ENCODE measurements at places on chromosomes 12 and 14. TPM values are rescaled to one million over a fixed set of nuclear protein-coding genes. Genes with fewer than 3 reads are reported as not detected.

GRCh38 chr12:121860257-121860656, 1.6 kb upstream of the HPD start:
- H3K4me3 ChIP-seq: no peak overlapping the region
- H3K4me1 ChIP-seq: no peaks in the 10 kb centered on the region
- no peaks in the 10 kb centered on the region for H3K27me3 ChIP-seq
- H3K27ac ChIP-seq: no peak overlapping the region
- no peak for DNase-seq

DNA sequence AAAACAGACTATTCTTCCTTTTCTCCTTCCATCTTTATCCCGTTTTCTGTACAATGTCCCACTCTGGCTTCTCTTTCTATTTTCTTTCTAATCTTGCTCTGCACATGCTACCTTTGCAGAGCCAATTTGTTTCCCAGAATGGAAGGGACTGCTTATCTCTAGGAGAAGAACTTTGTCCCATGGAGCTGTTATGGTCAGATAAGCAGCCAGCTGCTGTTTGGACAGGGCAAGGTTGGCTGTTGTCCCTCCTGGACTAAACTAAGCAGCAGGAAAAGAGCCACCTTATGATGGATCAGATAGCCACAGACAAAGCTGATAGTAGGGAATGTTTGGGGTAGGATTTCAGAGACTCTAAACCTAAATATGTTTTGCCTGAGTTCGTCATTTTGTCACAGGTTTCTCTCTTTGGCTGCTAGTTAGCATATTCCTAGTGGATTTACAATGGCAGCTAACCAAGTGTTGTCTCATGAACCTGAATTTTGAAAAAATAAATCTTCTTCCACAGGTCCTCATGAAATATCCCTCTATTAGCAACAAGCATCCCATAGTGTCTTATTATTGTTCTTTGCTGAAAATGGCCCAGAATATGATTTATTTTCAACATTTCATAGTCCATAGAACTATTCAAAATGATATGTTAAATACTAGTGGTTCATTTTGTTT, 262.8 kb downstream of the SLC16A7 start:
- DNase-seq: no peak

FGF23 gene
- total RNA-seq: not detected

SSPN gene
- not detected for total RNA-seq

- no peaks in the 10 kb centered on the region for H3K36me3 ChIP-seq
- H3K4me3 ChIP-seq: no peak overlapping the region
- H3K4me1 ChIP-seq: no peaks in the 10 kb centered on the region
- DNase-seq: no peak
- H3K27ac ChIP-seq: no peak overlapping the region
Observed at GRCh38 chr12:3603576-3603975, 112.6 kb downstream of the PRMT8 start.

DNA sequence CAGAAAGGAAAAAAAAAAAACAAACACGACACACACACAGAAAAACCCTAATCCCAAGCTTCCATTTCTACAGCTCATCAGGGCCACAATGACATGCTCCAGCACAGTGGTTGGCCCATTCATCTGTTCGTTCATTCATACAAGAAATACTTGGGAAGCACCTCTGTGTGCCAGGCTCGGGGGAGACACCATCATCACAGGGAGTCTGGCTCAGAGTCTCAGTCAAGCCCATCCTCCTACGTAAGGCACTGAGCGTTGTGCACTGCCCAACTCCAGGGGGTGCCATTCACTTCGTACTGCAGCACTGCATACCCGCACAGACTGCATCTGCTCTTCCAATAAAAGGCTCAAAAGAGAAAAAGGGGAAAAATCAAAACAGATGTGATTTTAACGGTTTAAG, 15.3 kb downstream of the VPS37B start:
- H3K27me3 ChIP-seq: no peaks in the 10 kb centered on the region
- peaks cover 5% of the 10 kb centered on the region for H3K36me3 ChIP-seq
- no peak for DNase-seq
- H3K4me3 ChIP-seq: no peak overlapping the region

DNA sequence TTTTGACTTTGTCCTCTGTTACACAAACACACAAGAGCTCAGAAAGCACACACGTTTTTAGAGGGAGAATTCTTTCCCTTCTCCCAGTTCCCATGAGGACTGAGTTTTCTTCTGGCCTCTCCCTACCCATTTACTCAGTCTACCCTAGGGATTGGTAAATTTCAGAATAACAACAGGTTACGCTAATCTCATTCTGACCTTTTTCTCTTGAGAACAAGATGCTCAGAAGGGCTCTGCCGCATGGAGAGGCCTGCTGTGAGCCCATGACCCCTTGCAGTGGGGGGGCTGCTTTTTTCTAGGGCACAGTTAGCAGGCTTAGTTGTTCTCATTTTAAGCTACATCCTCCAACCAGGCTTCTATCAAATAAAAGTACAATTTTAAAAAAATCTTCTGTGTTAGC, 69.5 kb downstream of the GPR135 start:
- no peak overlapping the region for H3K27ac ChIP-seq
- H3K27me3 ChIP-seq: no peaks in the 10 kb centered on the region
- no peak for DNase-seq
- no peaks in the 10 kb centered on the region for H3K4me1 ChIP-seq

- no peaks in the 10 kb centered on the region for H3K4me1 ChIP-seq
- no peaks in the 10 kb centered on the region for H3K27me3 ChIP-seq
- no peak overlapping the region for H3K27ac ChIP-seq
Observed at GRCh38 chr12:113030875-113031525, 25.5 kb upstream of the DTX1 start.

DNA sequence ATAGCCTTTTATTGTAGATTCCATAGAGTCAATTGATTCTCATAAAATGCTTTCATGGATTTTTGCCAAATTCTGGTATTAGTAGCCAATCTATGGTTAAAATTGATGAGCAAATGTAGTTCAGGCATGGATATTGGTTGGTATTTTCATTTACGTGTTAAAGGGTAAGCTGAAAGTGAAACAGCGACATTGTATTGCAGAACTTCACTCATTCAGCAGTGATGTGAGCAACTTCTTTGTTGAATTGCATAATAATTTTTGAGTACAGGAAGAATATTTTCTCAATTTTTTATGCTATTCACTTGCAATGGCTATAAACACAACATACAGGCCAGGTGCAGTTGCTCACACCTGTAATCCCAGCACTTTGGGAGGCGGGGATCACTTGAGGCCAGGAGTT, 24.2 kb upstream of the FAM222A start:
- DNase-seq: no peak
- no peaks in the 10 kb centered on the region for H3K4me1 ChIP-seq
- no peaks in the 10 kb centered on the region for H3K36me3 ChIP-seq
- peaks cover 2% of the 10 kb centered on the region for H3K27me3 ChIP-seq

FBLN5 gene
- 3.0 TPM for total RNA-seq

- H3K4me1 ChIP-seq: no peaks in the 10 kb centered on the region
- DNase-seq: no peak
- no peak overlapping the region for H3K27ac ChIP-seq
- H3K27me3 ChIP-seq: peaks cover 1% of the 10 kb centered on the region
- no peaks in the 10 kb centered on the region for H3K36me3 ChIP-seq
Observed at GRCh38 chr12:65803251-65803650, 21.0 kb upstream of the HMGA2 start.

DNA sequence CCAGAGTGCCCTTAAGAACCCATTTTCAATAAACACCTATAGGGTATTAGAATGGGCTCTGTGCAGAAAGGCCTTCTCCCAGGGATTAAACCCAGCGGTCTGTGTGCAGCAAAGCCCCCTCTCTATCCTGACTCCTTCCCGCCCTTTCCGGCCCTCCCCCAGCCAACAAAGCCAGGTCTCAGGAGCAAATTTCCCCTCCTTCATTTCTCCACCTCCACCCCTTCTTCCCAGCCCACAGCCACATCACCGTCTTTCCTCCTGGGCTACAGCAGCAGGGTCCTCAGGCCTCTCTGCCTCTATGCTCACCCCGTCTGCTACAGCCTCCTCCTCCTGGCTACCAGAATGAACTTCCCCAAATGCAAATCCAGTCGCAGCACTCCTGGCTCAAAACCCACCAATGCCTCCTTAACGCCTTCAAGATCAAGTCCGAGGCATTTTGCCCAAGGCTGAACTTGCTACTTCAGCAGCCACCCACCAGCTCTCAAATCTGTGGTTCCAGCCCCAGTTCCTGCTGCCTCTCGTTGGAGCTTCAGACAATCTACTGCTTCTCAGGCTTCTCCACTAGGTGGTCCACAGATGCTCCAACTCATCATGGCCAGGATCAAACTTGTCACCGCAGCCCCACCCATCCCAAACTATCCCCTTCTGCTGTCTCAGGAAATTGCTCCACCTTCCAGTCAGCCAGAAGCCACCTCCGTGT, 134.8 kb downstream of the BCL11B start:
- H3K27ac ChIP-seq: no peak overlapping the region
- H3K4me3 ChIP-seq: no peak overlapping the region
- H3K36me3 ChIP-seq: peaks cover 4% of the 10 kb centered on the region
- H3K27me3 ChIP-seq: no peaks in the 10 kb centered on the region
- no peaks in the 10 kb centered on the region for H3K4me1 ChIP-seq

TTC9 gene
- 7.8 TPM for total RNA-seq

DNA sequence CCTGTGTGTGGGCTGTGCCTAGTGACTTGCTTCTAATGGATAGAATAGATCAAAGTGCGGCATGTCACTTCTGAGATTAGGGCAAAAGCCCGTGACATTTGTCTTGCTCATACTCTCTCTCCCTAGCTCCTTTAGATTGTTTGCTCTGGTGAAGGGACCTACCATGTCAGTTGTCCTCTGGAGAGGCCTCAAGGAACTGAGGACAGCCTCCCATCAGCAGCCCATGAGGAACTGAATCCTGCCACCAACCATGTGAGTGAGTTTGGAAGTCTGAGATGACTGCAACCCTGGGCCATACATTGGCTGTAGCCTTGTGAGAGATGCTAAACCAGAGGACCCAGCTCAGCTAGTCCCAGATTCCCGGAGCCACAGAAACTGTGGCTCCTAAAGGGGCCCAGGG, 101.6 kb upstream of the ESRRB start:
- no peak overlapping the region for H3K27ac ChIP-seq
- H3K4me1 ChIP-seq: no peaks in the 10 kb centered on the region
- no peaks in the 10 kb centered on the region for H3K36me3 ChIP-seq
- no peaks in the 10 kb centered on the region for H3K27me3 ChIP-seq
- no peak overlapping the region for H3K4me3 ChIP-seq

DNA sequence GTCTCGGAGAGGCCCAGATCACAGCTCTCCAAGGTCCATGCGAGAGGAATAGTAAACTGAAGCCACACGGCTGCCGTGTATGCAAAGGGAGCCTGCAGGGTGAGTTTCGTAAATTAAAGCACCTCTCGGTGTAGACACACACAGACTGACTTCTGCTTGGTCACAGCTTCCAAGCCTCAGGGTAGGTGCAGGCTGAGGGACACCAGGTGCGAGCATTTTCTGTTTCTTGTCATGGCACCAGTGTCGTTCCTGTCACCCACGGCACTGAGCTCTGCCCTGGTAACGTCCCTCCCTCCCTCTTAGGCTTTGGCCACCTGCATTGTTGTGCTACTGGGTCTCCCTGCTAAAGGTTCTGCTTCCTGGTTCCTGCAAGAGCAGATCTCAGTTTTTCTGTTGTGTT, 76.2 kb upstream of the DYNC1H1 start:
- H3K36me3 ChIP-seq: peaks cover 90% of the 10 kb centered on the region
- no peaks in the 10 kb centered on the region for H3K27me3 ChIP-seq
- no peak for DNase-seq
- H3K27ac ChIP-seq: no peak overlapping the region

ITGA7 gene
- 0.76 TPM for total RNA-seq

DNA sequence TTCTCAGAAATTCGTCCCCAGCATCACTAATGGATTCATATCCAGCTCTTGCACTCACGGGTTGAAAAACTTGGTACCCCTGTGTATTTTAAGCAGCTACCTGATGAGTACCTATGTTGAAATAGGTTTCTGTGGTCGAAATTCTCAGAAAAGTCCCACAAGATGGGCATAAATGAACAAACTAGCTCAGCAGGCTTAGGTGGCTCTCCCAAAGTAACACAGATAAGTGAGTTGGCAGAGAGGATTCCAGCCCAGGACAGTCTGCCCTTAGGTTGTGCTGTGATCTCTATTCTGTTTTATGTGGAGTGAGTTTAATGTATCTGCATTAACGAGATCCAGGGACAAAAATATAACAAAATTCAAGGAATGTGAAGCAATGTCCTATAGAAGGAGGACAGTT, 92.3 kb downstream of the RGS6 start:
- H3K4me3 ChIP-seq: no peak overlapping the region
- H3K36me3 ChIP-seq: no peaks in the 10 kb centered on the region
- no peak for DNase-seq
